ENCODE measurements at places on chromosomes 13 and 19.

GRCh38 chr13:77815330-77815729, 103.3 kb downstream of the EDNRB start:
- H3K4me3 ChIP-seq = no peak overlapping the region
- H3K36me3 ChIP-seq = no peaks in the 10 kb centered on the region
- no peak overlapping the region for H3K27ac ChIP-seq
- no peaks in the 10 kb centered on the region for H3K27me3 ChIP-seq

GRCh38 chr13:110254751-110255553, 52.0 kb downstream of the COL4A1 start:
- peak overlapping the region; percentile 73 for H3K27ac ChIP-seq
- peaks cover 24% of the 10 kb centered on the region for H3K4me1 ChIP-seq
- peak; percentile 24 for DNase-seq
- H3K4me3 ChIP-seq = no peak overlapping the region
- H3K36me3 ChIP-seq = no peaks in the 10 kb centered on the region

DNA sequence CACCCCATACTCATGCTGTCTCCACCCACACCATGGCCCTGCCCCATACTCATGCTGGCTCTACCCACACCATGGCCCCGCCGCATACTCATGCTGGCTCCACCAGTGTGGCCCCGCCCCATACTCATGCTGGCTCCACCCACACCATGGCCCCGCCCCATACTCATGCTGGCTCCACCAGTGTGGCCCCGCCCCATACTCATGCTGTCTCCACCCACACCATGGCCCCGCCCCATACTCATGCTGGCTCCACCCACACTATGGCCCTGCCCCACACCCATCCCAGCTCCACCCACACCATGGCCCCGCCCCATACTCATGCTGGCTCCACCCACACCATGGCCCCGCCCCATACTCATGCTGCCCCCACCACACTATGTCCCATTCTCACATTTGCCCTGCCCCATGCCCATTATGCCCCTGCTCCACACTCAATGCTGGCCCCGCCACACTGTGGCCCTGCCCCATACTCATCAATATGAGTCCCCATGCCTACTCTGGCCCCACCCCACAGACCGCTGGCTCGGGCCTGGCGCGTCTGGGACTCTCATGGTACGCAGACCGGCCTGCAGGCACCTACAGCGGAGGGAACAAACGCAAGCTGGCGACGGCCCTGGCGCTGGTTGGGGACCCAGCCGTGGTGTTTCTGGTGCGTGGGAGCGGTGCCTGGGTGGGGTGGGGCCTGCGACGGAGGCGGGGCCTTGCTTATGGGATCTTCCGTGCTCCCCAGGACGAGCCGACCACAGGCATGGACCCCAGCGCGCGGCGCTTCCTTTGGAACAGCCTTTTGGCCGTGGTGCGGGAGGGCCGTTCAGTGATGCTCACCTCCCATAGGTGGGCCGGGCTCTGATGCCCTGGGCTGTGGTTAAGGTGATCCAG, 3.7 kb upstream of the ARHGAP45 start:
- no peak overlapping the region for H3K27ac ChIP-seq
- H3K36me3 ChIP-seq = no peaks in the 10 kb centered on the region
- H3K4me1 ChIP-seq = peaks cover 12% of the 10 kb centered on the region
- no peak overlapping the region for H3K4me3 ChIP-seq
- DNase-seq = no peak

DNA sequence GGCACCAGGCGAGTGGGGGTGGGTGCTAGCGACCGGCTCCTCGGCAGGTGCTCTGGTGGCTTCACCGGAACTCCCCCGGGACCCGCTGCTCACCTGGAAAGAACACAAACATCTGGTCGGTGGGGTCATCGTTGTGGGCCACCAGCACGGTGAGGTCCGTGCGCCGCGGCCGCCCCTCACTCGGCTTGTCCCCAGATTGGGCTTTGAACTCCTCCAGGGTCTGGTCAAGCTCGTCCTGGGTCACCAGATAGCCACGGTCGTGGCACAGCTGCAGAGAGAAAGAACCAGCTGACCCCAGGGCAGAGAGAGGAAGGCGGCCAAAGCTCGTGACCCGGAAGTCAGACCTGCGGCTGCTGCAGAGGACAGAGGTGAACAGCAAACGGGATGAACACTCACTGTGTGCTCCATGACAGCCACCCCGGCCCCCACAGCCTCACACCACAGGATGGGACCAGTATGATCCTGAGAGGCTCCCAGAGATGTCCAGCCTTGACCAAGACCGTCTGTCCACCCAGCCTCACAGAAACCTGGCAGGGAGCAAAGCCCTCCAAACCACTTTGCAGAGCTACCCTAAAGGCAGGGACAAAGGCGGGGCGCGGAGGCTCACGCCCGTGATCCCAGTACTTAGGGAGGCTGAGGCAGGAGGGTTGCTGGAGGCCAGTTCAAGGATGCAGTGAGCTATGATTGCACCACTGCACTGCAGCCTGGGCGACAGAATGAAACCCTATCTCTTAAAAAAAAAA, 1.2 kb downstream of the POLR2E start:
- DNase-seq = no peak
- H3K4me1 ChIP-seq = no peaks in the 10 kb centered on the region
- no peak overlapping the region for H3K27ac ChIP-seq
- H3K27me3 ChIP-seq = no peaks in the 10 kb centered on the region
- H3K36me3 ChIP-seq = peaks cover 23% of the 10 kb centered on the region

DNA sequence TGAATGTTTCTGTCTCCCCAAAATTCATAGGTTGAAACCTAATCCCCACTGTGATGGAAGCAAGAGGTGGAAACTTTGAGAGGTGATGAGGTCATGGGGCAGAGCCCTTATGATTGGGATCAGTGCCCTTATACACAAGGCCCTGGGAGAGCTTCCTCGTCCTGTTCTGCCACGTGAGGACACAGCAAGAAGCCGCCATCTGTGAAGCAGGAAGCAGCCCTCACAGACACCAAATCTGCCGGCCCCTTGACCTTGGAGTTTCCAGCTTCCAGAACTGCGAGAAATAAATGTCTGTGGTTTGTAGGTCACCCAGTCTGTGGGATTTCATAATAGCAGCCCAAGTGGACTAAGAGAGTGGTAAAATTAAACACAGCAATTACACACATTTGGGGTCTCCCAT, 737.4 kb downstream of the UQCRFS1 start:
- no peak for DNase-seq
- 0 out of 2 replicates have a peak, but pooled peaks cover 3% of the 10 kb centered on the region for H3K27me3 ChIP-seq
- no peak overlapping the region for H3K4me3 ChIP-seq
- H3K36me3 ChIP-seq = no peaks in the 10 kb centered on the region
- H3K27ac ChIP-seq = no peak overlapping the region

- H3K4me1 ChIP-seq = no peaks in the 10 kb centered on the region
- H3K27me3 ChIP-seq = no peaks in the 10 kb centered on the region
- no peak overlapping the region for H3K27ac ChIP-seq
- H3K36me3 ChIP-seq = no peaks in the 10 kb centered on the region
- no peak overlapping the region for H3K4me3 ChIP-seq
Measured at GRCh38 chr13:55069746-55070145, 2041.1 kb downstream of the OLFM4 start.

DNA sequence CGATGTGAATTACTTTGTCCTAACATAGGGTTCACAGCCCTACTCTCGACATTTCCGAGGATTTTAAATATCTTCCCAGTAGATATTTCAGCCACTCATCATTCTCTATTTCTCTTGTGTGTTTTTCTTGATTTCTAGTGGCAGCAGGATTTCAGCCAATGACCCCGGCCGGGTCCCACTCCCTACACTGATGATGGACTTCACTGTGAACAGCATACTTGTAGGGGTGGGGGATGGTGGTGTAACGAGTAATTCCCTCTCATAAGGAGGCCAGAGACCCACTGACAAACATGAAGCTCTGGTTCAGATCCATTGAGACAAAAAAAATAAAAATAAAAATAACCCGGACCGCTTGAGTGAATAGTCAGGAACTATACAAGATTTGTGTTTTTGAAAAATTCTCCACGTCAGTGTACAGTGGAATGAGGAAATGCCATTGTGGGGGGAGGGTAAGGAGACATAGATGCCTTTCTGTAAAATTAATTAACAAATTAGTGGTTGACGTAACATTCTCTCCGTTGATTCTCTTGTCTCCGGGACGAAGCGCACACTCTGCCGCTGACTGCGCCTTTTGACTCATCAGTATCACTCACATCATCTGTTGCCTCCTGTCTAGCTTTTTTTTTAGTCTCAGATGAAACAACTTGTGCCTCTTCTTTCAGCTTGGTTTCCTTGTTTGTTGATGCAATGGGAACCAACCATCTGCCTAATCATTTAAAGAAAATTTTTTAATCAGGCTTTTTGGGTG, 48.8 kb upstream of the IRS2 start:
- H3K36me3 ChIP-seq = no peaks in the 10 kb centered on the region
- H3K4me3 ChIP-seq = no peak overlapping the region
- H3K27ac ChIP-seq = no peak overlapping the region
- no peaks in the 10 kb centered on the region for H3K27me3 ChIP-seq
- H3K4me1 ChIP-seq = peaks cover 17% of the 10 kb centered on the region
- DNase-seq = no peak

- peaks cover 3% of the 10 kb centered on the region for H3K4me1 ChIP-seq
- no peak for DNase-seq
- peaks cover 62% of the 10 kb centered on the region for H3K36me3 ChIP-seq
- no peaks in the 10 kb centered on the region for H3K27me3 ChIP-seq
Measured at GRCh38 chr13:32530841-32531253, 7.7 kb downstream of the N4BP2L2 start.

GRCh38 chr13:63774133-63774532, 2358.5 kb upstream of the PCDH20 start:
- no peaks in the 10 kb centered on the region for H3K36me3 ChIP-seq
- H3K27me3 ChIP-seq = no peaks in the 10 kb centered on the region
- DNase-seq = no peak

GRCh38 chr19:16571283-16571682, 932 bp downstream of the SLC35E1 start:
- H3K4me1 ChIP-seq = peaks cover 12% of the 10 kb centered on the region
- H3K36me3 ChIP-seq = peaks cover 26% of the 10 kb centered on the region
- peak overlapping the region; percentile 93 for H3K4me3 ChIP-seq

- no peaks in the 10 kb centered on the region for H3K4me1 ChIP-seq
- no peaks in the 10 kb centered on the region for H3K27me3 ChIP-seq
- H3K4me3 ChIP-seq = no peak within 1 kb of the TSS
- DNase-seq = no peak
- no peak within 1 kb of the TSS for H3K27ac ChIP-seq
Measured at GRCh38 chr19:35248310-35249145, at the start of gene LSR. Gene LSR (plus strand): TSS chr19:35249002. CDS start chr19:35249023, 21 bp downstream.

DNA sequence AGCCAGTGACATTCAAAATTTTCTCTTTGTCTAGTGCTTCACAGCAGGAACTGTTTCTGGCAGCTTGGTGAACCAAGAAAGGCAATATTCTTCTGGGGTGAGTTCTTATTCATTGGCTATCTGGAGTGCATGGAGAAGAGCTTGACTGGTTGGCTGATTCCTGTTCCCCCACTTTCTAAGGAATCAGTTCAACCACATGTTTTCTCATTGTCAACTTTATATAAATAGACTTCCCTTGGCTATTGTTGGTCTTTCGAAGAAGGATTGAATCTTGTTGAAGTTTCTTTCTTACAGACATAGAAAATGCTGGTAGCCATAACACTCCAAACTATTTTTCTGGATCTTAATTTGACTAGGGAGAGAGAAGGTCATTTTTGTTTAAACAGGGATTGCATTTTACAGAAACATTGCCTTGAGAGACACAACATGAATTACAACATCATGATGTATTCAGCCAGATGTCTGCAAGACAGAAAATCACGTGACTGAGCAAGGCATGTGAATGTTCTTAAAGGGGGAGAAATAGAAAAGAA, 85.2 kb downstream of the EDNRB start:
- H3K27me3 ChIP-seq = no peaks in the 10 kb centered on the region
- H3K36me3 ChIP-seq = no peaks in the 10 kb centered on the region
- no peak overlapping the region for H3K4me3 ChIP-seq

DNA sequence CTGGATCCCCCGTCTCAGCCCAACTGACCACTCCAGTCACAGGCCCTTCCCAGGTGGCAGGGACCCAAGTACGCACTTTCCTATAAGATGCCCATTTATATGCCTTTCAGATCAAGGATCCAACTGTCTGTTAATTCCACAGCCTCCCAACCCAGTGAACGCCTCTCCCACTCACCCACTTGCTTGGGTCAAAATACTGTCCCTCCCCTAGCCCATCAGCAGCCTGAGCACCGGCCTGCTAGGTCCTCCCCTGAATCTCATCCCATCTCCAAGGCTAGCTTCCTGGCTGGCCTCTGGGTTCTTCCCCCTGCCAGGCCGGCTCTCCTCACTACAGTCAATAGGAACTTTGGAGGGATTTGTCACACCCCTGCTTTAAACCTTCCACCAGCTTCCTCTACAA, 1.9 kb downstream of the UBE2S start:
- H3K4me3 ChIP-seq = peak overlapping the region; percentile 95
- peaks cover 3% of the 10 kb centered on the region for H3K4me1 ChIP-seq
- peaks cover 49% of the 10 kb centered on the region for H3K36me3 ChIP-seq
- DNase-seq = no peak

DNA sequence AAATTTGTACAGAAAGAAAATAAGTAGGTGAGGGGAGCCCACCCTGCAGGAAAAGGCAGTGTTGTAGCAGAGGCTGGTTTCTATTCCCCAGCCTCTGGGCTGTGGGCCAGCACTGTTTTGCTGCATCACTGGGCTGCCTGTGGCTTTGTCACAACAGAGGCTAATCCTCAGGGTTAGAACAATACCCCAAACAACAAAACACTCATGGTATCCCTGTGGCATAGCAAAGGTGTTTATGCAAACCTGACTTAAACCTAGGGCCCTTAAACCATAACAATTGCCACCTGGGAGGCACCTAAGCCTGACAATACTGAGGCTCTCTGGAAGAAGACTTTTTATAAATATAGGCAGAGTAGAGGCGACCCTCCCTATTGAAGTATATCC, 314.7 kb downstream of the OLFM4 start:
- H3K27me3 ChIP-seq = no peaks in the 10 kb centered on the region
- H3K27ac ChIP-seq = no peak overlapping the region

DNA sequence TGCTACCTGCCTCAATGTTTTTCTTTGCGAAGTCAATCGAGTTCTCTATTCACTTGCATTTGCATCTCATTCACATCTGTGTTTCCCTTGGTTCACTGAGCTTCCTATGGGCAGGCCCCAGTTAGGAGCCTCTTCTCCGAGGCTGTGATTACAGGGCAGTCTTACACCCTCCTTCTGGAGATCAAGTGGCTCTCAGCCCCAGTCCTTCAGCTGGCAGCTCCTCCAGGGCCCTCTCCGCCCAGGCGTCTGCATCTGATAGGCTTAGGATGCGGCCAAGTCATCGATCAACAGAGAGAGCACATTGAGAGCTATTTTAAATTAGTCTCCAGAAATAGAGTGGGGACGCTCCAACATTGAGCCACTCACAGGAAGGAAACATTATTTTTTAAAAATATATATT, 44.2 kb downstream of the MBNL2 start:
- H3K27me3 ChIP-seq = no peaks in the 10 kb centered on the region
- no peaks in the 10 kb centered on the region for H3K4me1 ChIP-seq
- no peak overlapping the region for H3K27ac ChIP-seq
- H3K36me3 ChIP-seq = no peaks in the 10 kb centered on the region
- H3K4me3 ChIP-seq = no peak overlapping the region

- H3K27ac ChIP-seq = no peak overlapping the region
- peaks cover 40% of the 10 kb centered on the region for H3K27me3 ChIP-seq
Measured at GRCh38 chr19:42176649-42176989, 40.9 kb downstream of the DEDD2 start.

GRCh38 chr13:94063096-94063495, 416.4 kb downstream of the DCT start:
- no peak overlapping the region for H3K27ac ChIP-seq
- no peak overlapping the region for H3K4me3 ChIP-seq
- no peaks in the 10 kb centered on the region for H3K4me1 ChIP-seq
- DNase-seq = no peak
- H3K27me3 ChIP-seq = no peaks in the 10 kb centered on the region
